ENCODE measurements at places on chromosomes 4 and X. TPM values are rescaled to one million over a fixed set of nuclear protein-coding genes. Genes with fewer than 3 reads are reported as not detected.

DNA sequence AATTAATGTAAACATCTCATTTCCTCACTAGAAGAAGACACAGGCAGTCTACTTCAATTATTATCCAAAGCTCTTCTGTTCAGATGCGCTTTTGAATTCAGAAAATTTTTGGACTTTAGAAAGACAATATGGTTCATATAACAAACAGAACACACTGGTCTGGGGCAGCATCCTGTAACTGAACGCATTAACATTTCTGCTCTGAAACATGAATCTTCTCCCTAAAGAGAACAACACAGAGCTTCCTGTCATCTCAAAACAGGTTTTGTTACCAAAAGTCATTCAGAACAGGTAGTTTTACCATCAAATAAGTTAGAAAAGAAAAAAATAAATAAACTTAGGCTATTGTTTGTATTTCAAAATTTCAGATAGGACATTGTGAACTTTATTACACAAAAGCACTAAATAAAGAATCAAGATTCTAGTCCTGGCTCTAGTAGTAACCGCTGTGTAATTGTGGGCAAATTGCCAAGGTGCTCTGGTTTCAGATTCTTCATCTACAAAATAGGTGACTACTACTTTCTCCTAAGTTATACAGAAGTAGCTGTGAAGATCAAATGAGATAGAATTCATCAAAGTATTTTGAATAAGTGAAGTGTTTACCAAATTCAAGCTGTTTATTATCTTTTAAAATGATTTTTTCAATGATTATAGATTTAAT is 252.3 kb upstream of the RASGEF1B start:
- no peak overlapping the region for H3K27ac ChIP-seq
- H3K4me3 ChIP-seq = no peak overlapping the region
- H3K4me1 ChIP-seq = peaks cover 9% of the 10 kb centered on the region
- no peak for DNase-seq

DNA sequence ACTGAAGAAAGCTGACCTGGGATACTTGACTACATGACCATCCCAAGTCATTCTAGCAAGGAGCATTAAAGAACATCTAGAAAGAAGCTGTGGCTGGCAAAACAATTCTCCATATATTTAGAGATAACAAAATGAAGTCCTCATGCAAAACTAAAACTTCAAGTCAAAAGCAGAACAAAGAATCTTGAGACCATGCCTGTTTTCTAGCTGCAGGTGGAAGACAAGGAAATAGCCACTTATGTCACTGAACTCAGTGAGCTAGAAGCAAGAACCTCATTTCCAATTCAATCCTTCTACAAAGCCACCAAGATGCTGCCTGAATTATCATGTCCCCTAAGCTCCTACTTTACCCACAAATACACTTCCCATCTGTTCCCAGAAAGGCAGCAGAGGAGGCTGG is 13.8 kb downstream of the USP46 start:
- H3K36me3 ChIP-seq = peaks cover 5% of the 10 kb centered on the region
- no peak overlapping the region for H3K27ac ChIP-seq
- no peak for DNase-seq
- H3K4me1 ChIP-seq = peaks cover 12% of the 10 kb centered on the region

- peaks cover 2% of the 10 kb centered on the region for H3K4me1 ChIP-seq
- peak within 1 kb of the TSS; percentile 82 for H3K4me3 ChIP-seq
- DNase-seq = peak; percentile 85
- H3K36me3 ChIP-seq = no peaks in the 10 kb centered on the region
- H3K27me3 ChIP-seq = peaks cover 4% of the 10 kb centered on the region
These were observed at the start of gene ARSD for GRCh38 chrX:2928583-2929434. Gene ARSD (minus strand): TSS chrX:2929339. CDS start chrX:2929275, 64 bp downstream.

DNA sequence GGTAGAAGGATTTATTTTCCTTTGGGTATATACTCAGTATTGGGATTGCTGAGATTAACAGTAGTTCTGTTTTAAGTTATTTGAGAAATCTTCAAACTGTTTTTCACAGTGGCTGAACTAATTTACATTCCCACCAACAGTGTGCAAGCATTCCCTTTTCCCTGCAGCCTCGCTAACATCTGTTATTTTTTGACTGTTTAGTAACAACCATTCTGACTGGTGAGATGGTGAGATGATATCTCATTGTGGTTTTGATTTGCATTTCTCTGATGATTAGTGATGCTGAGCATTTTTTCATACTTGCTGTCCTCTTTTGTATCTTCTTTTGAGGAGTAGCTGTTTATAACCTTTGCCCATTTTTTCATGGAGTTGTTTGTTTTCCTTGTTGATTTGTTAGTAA is 457.8 kb downstream of the TRAM1L1 start:
- no peaks in the 10 kb centered on the region for H3K4me1 ChIP-seq
- H3K4me3 ChIP-seq = no peak overlapping the region
- no peak overlapping the region for H3K27ac ChIP-seq
- no peaks in the 10 kb centered on the region for H3K27me3 ChIP-seq

GRCh38 chr4:113996599-113997177 is 17.2 kb upstream of the ARSJ start:
- H3K27ac ChIP-seq = no peak overlapping the region
- no peaks in the 10 kb centered on the region for H3K27me3 ChIP-seq
- H3K4me3 ChIP-seq = no peak overlapping the region
- no peak for DNase-seq

DNA sequence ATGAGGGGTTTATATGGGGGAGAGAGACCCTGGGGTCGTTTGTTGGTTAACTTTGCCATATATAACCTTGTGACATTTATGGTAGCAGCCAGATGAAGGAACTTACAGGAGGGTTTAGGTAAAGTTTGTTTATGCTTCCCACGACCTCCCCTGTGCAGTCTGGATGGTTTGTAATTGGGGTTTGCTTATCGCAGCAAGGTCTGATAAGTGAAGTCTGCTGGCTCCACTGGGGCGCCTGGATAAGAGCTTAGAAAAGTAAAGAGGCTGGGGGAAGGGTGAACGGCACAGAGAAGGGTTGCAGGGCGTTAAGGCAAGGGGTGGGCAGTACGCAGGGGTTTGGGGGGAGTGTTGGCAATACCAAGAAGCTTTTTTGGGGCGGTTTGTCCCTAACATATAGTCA is 98.7 kb downstream of the KDM6A start:
- peaks cover 34% of the 10 kb centered on the region for H3K36me3 ChIP-seq
- H3K27me3 ChIP-seq = no peaks in the 10 kb centered on the region
- H3K4me3 ChIP-seq = no peak overlapping the region
- H3K4me1 ChIP-seq = peaks cover 16% of the 10 kb centered on the region

GRCh38 chr4:41303372-41304118 is 46.8 kb downstream of the UCHL1 start:
- H3K4me1 ChIP-seq = no peaks in the 10 kb centered on the region
- no peak overlapping the region for H3K27ac ChIP-seq
- DNase-seq = no peak
- no peaks in the 10 kb centered on the region for H3K27me3 ChIP-seq
- H3K36me3 ChIP-seq = no peaks in the 10 kb centered on the region

GRCh38 chr4:3017504-3017903 is 54.1 kb downstream of the GRK4 start:
- H3K4me3 ChIP-seq = no peak overlapping the region
- peaks cover 9% of the 10 kb centered on the region for H3K27me3 ChIP-seq
- DNase-seq = no peak

DNA sequence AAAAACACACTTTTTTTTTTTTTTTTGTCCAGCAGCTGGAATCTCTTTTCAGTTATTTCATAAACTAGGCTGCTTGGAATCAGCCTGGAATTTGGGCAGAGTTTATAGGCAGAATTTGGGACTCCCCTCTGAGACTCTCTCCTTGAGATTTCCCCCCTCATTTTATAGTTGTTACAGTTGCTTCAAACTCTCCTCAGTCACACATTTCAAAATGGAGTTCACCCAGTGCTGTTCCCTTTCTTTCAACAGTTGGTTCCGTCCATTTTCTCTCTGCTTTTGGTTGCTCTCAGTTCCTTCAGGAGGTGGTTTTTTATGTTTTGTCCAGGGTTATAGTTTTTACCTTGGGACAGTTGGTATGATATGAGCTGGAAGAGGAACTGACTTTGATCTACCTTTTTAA is 27.5 kb downstream of the NSD2 start:
- peak overlapping the region; percentile 86 for H3K27ac ChIP-seq
- peaks cover 57% of the 10 kb centered on the region for H3K4me1 ChIP-seq
- peaks cover 41% of the 10 kb centered on the region for H3K36me3 ChIP-seq
- H3K27me3 ChIP-seq = no peaks in the 10 kb centered on the region
- no peak for DNase-seq

GRCh38 chrX:24643116-24643515 is 4.0 kb downstream of the PCYT1B start:
- H3K27me3 ChIP-seq = peaks cover 22% of the 10 kb centered on the region
- no peak overlapping the region for H3K4me3 ChIP-seq
- peaks cover 13% of the 10 kb centered on the region for H3K4me1 ChIP-seq
- H3K27ac ChIP-seq = no peak overlapping the region
- H3K36me3 ChIP-seq = no peaks in the 10 kb centered on the region

GRCh38 chrX:150548684-150549083 is 19.7 kb upstream of the MTM1 start:
- no peaks in the 10 kb centered on the region for H3K36me3 ChIP-seq
- DNase-seq = no peak
- H3K4me1 ChIP-seq = peaks cover 19% of the 10 kb centered on the region
- no peak overlapping the region for H3K27ac ChIP-seq
- no peak overlapping the region for H3K4me3 ChIP-seq
- H3K27me3 ChIP-seq = no peaks in the 10 kb centered on the region

- no peaks in the 10 kb centered on the region for H3K4me1 ChIP-seq
- H3K27ac ChIP-seq = no peak overlapping the region
- H3K36me3 ChIP-seq = no peaks in the 10 kb centered on the region
These were observed 7.4 kb upstream of the KDR start for GRCh38 chr4:55132775-55133174.

GRCh38 chrX:109840585-109840984 is 107.5 kb upstream of the ACSL4 start:
- no peak overlapping the region for H3K4me3 ChIP-seq
- H3K27ac ChIP-seq = no peak overlapping the region
- no peaks in the 10 kb centered on the region for H3K36me3 ChIP-seq
- H3K27me3 ChIP-seq = no peaks in the 10 kb centered on the region
- peaks cover 7% of the 10 kb centered on the region for H3K4me1 ChIP-seq

- DNase-seq = no peak
- H3K27me3 ChIP-seq = peaks cover 5% of the 10 kb centered on the region
- no peak overlapping the region for H3K27ac ChIP-seq
- no peak overlapping the region for H3K4me3 ChIP-seq
- H3K4me1 ChIP-seq = no peaks in the 10 kb centered on the region
These were observed 71.0 kb upstream of the MXD4 start for GRCh38 chr4:2332976-2333319.

DNA sequence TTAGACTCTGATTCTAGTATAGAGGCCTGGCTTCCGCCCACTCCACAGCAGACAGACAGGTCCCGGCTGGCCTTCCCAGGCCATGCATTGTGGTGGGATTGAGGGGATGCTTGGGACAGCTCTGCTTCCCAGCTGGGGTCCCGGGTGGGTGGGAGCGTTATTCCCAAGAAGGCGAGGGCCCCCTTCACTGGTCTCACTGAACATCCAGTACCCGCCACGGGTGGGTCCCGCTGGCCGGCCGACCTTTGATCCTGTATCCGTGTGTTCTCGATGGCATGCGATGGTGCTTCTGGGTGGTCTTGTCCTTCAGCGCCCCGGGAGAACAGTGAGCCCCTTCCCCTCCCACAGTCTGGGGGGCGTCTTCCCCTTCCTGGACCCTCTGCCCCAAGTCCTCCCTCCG is 231.4 kb downstream of the AFAP1 start:
- no peak overlapping the region for H3K4me3 ChIP-seq
- H3K27me3 ChIP-seq = no peaks in the 10 kb centered on the region
- no peak overlapping the region for H3K27ac ChIP-seq

DNA sequence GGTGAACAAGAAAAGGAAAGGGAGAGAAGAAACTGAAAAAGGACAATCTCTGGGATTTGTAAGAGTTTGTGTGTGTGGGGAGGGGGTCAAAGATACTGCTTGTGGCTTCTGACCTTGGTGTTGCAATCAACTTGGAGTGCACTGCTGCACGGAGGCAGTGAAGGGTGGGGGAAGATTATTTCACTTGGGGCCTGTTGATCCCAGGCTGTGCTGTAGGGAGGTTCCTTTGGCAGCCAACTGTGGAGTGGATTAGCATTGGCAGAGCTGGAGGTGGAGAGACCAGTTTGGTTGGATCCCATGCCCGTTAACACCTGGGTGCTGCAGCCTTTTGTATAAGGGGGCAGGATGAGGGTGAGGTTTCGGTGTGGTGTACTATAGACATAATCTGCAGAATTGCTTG is 38.2 kb downstream of the AFF1 start:
- H3K27me3 ChIP-seq = no peaks in the 10 kb centered on the region
- no peak overlapping the region for H3K27ac ChIP-seq
- H3K36me3 ChIP-seq = peaks cover 8% of the 10 kb centered on the region
- H3K4me1 ChIP-seq = peaks cover 42% of the 10 kb centered on the region
- no peak overlapping the region for H3K4me3 ChIP-seq

- no peaks in the 10 kb centered on the region for H3K36me3 ChIP-seq
- no peak overlapping the region for H3K27ac ChIP-seq
- no peak for DNase-seq
- no peaks in the 10 kb centered on the region for H3K27me3 ChIP-seq
- no peaks in the 10 kb centered on the region for H3K4me1 ChIP-seq
- H3K4me3 ChIP-seq = no peak overlapping the region
These were observed 33.2 kb downstream of the HMX1 start for GRCh38 chr4:8838296-8838960.

GRCh38 chr4:82559735-82560120 is 2.1 kb downstream of the TMEM150C start:
- no peak for DNase-seq
- H3K27ac ChIP-seq = no peak overlapping the region
- no peaks in the 10 kb centered on the region for H3K36me3 ChIP-seq
- peaks cover 10% of the 10 kb centered on the region for H3K4me1 ChIP-seq
- H3K4me3 ChIP-seq = no peak overlapping the region
- peaks cover 50% of the 10 kb centered on the region for H3K27me3 ChIP-seq

- DNase-seq = no peak
- H3K4me3 ChIP-seq = no peak overlapping the region
- no peaks in the 10 kb centered on the region for H3K36me3 ChIP-seq
- H3K27me3 ChIP-seq = no peaks in the 10 kb centered on the region
These were observed 98.0 kb downstream of the SLC2A9 start for GRCh38 chr4:9923195-9923812.

DNA sequence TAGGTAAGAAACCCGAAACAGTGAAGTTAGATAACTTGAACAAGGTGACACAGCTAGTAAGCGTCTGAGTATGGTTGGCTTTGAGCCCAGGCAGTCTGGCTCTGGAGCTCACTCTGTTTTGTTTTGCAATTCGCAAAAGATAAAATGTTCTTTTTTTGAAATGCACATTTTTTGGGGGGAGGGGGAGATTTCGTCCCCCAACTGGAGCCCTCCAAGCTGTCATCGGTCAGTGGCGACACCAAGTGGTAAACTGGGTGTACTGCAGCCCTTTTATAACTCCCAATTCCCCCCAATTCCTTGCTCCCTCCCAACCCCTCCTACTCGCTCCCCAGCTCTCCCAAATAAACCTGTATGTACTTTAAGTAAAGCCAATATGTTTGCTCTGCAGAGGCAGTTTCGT is 2.8 kb upstream of the CLCN5 start:
- H3K4me1 ChIP-seq = peaks cover 4% of the 10 kb centered on the region
- peak; percentile 75 for DNase-seq
- H3K27me3 ChIP-seq = no peaks in the 10 kb centered on the region
- H3K36me3 ChIP-seq = no peaks in the 10 kb centered on the region
- no peak overlapping the region for H3K4me3 ChIP-seq
- no peak overlapping the region for H3K27ac ChIP-seq

MAGEC1 gene
- not detected for total RNA-seq

PPBP gene
- not detected for total RNA-seq

NRK gene
- not detected for total RNA-seq

CTAG1A gene
- total RNA-seq = not detected

FAT4 gene
- total RNA-seq = not detected

PPEF2 gene
- 0.23 TPM for total RNA-seq

PLAC8 gene
- total RNA-seq = 41.2 TPM

UGT2B10 gene
- not detected for total RNA-seq

ETFDH gene
- 24.7 TPM for total RNA-seq

FRAS1 gene
- total RNA-seq = not detected

AREG gene
- total RNA-seq = 1.4 TPM

All from activated CD4-positive, alpha-beta T cell treated with anti-CD3 and anti-CD28 coated beads, Interleukin-2, amount 10 ng/mL, durations not matched to agents 24 days and 14 days (primary cell).